Spinal cord (tissue), 10 donors: ENCODE measurements at places on chromosomes 16 and 17. TPM values are rescaled to one million over a fixed set of nuclear protein-coding genes. Genes with fewer than 3 reads are reported as not detected.

The CBLN1 gene
- total RNA-seq = 17.2 TPM

The CACNG5 gene
- 1.7 TPM for total RNA-seq

The TLCD3B gene
- total RNA-seq = 19.2 TPM

The EVI2B gene
- 2.0 TPM for total RNA-seq

The NPIPA2 gene
- total RNA-seq = 0.44 TPM

The C17orf100 gene
- 2.6 TPM for total RNA-seq

The RNF112 gene
- 9.7 TPM for total RNA-seq

The ASGR1 gene
- 4.3 TPM for total RNA-seq

The MYH1 gene
- total RNA-seq = not detected

The ATP2C2 gene
- 2.2 TPM for total RNA-seq

The SLC7A5 gene
- total RNA-seq = 22.2 TPM

The ORC6 gene
- 10.5 TPM for total RNA-seq

The PYCARD gene
- total RNA-seq = 10.6 TPM

The GSG1L gene
- 7.5 TPM for total RNA-seq

The C16orf86 gene
- 6.9 TPM for total RNA-seq

The KRT13 gene
- 0.83 TPM for total RNA-seq

The SLC13A5 gene
- 0.69 TPM for total RNA-seq

The ITGB3 gene
- total RNA-seq = 7.5 TPM

The TEKT1 gene
- 2.9 TPM for total RNA-seq

The UBE2O gene
- total RNA-seq = 33.2 TPM

The ABCA9 gene
- total RNA-seq = 68.3 TPM
